ENCODE measurements at places on chromosomes 6 and 20.

GRCh38 chr6:136306466-136306865 is 16.8 kb upstream of the BCLAF1 start:
- DNase-seq: no peak

GRCh38 chr6:129882510-129883023 is 21.5 kb upstream of the TMEM244 start:
- DNase-seq: no peak

GRCh38 chr20:61762167-61762710 is 303.4 kb downstream of the TAF4 start:
- DNase-seq: no peak

DNA sequence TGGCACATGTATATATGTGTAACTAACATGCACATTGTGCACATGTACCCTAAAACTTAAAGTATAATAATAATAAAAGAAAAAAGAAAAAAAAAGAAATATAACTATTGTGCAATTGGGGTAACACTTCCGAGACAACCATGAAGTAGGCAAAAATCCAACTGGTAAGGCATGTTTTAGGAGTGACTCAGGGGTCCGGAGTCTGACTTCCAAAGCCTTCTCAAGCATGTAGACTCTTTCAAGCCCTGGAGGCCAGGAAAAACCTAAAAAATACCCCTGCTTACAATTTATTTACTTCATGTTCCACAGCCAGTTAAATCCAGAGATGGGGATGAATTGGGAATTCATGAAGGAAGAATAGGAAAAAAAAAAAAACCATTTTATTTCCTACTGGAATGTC is 161.3 kb upstream of the PHACTR1 start:
- DNase-seq: no peak

DNA sequence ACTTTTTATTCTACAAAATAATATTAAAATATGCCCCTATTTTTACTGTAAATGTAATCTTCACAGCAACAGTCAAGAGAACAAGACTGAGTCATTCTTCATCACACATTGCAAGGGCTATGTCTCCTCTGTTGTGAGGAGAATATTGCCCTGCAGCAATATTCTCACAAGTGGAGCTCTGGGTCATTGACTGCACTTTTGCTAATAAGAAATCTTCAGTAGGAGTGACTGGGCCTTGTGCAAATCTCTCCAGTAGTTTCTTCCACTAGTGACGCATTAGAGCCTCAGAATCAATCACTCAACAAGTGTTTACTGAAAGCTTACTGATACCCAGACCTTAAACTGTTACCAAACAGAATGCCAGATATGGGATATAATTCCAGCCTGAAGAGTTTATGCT is 49.1 kb downstream of the LAMA2 start:
- DNase-seq: no peak

DNA sequence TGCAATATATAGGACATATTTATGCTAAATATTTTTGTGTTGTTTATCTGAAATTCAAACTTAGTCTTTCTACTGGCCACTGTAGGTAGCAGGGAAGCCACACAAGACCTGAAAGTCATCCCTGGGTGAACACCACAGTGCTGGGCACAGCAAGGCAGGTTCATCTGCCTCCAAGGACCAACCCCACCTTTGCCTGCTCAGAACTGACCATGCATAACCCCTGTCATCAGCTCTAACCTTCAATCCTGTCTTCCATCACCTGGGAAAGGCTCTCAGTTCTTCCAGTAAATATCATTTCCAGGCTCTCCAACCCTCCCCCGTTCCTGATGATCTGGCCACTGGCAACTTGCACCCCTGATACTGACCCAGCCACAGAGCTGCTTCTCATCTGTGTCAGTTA is 32.7 kb upstream of the CST7 start:
- no peak for DNase-seq

DNA sequence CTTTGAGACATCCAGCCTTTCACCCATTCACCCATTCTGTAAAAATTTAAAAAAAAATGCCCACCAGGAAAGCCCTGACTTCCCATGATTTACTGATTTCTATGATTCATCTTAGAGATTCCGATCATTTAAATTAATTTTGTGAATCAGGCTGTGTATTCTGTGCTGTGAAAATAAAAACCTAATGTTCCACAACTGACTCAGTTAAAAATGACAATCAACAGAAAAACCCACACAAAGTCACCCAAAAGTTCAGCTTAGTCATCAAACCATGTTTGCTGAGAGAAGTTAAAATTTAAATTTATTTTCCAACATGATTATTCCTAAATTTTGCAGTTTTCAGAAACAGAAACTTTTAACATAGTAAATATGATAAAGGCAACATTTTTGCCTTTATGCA is 509.9 kb downstream of the TENT5A start:
- no peak for DNase-seq

DNA sequence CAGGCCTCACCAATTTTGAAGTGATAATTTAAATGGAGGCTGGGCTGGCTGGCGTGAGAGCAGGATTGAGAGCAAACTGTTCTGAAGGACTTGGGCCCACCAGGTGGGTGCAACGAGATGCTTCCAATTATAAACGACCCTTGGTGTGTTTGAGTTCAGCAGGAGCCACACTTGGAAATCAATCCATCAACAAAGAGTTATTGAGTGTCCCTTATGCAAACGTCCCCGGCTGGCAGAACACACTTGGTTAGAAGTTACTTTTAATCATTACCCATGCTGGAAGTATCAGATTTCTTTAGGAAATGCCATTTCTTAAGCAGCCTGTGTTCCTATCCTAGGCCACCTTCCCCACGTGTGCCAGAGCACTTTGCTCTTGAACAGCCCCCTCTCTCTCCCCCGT is 37.8 kb upstream of the ZNF831 start:
- no peak for DNase-seq

GRCh38 chr6:53293691-53294090 is 55.1 kb downstream of the ELOVL5 start:
- DNase-seq: no peak

Measured in left kidney (tissue), 8 donors.